ENCODE measurements at places on chromosomes 16 and 17.

DNA sequence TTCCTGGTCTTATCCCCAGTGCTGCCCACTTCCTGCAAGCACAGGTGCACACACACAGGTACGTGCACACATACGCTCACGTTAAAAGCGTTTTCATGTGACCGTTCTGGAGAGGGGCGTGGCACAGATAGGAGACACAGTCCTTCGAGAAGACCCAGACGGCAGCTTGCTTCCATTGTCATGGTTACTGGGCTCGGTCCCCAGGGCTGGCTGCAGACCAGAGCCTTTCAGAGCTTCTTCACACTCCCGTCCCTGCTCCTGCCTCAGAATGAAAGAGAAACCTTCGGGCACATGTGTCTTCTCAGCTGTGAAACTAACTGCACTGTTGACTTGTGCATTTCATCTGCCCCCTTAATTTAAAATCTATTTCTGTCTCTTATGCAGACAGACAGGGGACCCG lies 154.2 kb downstream of the PITPNC1 start:
- no peak for DNase-seq

DNA sequence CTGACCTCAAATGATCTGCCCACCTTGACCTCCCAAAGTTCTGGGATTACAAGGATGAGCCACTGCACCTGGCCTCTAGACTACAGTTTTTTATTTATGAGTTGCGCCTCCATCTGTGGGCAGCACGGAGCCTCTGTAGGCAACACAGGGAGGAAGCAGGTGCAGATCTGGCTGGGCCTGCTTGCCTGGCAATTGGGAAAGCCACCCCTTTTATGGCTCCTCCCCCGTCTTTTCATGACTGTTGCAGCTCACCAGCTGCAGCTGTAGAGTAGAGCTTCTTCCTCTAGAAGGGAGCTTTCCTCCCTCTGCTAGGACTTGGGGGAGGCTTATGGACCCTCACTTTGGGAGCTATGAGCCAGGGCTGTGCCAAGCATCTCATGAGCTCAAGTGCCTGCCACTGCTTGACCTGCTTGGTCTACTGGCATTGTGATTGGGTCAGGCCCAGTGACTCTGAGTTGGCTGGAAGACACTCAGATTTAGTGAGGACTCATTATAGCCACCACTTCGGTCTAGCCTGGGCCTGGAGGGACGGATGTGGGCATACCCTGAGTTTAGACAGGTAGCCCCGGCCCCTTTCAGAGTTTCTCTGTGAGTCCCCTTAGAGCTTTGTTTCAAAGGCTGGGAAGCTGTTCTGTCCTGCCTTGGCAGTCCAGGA lies 6.9 kb upstream of the SLC7A6 start:
- no peak for DNase-seq

DNA sequence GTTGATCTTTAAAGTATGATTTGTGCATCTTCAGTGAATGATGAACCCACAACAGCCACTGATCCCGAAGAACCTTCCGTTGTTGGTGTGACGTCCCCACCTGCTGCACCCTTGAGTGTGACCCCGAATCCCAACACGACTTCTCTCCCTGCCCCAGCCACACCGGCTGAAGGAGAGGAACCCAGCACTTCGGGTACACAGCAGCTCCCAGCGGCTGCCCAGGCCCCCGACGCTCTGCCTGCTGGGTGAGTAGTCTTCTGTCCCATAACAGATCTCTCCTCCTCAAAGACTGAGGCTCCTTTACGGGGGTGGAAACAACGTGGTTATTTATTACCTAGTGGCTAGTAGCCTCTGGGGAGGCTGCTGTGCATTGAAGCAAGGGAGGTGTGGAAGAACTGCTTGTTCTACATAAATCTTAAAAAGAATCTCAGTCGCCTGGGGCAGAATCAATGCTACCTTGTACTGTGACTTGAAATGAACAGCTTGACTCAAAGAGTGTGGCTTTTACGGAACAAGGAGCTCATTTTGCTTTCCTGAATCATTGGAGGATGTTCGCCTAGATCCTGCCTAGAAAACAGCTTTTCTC lies 63.0 kb upstream of the CLEC18A start:
- no peak for DNase-seq

DNA sequence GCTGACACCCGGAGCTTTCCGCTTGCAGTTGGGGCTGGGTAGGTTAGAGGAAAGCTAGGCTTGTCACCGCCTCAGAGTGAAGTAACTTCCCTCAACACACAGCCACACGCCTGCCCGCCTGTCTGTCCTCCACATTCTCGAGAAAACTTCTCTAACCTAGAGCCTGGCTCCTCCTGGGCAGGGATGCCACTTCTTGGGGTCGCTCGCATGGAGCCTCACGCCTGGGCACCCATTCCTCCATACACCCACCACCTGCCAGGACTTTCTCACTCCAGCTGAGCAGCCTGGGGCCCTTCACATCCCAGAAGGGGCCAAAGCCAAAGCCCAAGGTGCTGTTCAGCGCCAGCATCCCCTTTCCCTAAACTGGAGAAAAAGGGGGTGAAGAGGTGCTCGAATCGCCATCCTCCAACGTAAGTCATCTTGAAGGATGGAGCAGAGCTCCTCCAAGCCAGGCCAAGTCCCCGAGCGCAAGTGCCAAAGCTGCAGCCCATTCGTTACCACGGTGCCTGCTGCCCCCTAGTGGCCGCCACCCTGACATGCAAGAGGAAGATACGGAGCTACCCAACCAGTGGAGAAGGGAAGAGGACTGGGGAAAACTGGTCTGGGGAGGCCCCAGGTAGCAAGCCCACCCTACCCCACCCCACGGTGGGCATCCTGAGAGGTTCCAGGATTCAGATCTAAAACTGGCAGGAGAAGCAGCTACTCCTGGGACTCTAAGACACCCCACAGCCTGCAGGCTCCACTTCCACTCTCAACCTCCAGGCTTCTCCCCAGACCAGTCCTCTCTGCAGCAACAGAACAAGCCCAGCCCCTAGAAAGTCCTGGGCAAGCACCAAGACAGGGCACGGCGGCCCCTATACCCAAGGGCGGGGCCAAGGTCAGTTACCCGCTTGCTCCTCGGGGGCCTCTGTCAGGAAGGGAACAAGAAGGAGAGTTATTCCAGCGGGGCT lies 63.1 kb downstream of the MYO18A start:
- peak; percentile 63 for DNase-seq

GRCh38 chr16:85820604-85821372 lies 21.3 kb downstream of the COX4I1 start:
- no peak for DNase-seq

GRCh38 chr17:17749025-17749772 lies 67.9 kb downstream of the RAI1 start:
- DNase-seq = no peak

- no peak for DNase-seq
Measured at GRCh38 chr16:60681043-60681442, 1355.2 kb downstream of the CDH8 start.

GRCh38 chr16:73542885-73543284 lies 495.0 kb upstream of the ZFHX3 start:
- no peak for DNase-seq

DNA sequence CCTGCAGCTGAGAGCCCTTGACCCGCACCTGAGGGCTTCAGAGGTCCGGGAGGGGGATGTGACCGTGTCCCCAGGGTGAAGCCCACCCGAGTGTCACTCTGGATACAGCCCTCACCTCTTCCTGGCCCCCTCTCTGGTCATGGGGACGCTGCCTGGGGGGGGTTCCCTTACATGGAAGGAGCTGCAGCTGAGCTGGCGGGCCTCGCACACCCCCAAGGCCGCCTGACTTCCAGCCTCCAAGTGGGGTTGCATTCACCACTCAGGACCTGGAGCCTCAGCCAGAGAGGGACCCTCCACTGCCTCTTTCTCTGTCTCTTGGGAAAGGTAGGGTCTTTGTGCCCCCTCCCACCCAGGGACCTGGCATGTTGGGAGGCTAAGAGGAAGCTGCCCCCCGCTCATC lies 284.6 kb downstream of the SEC14L1 start:
- no peak for DNase-seq

DNA sequence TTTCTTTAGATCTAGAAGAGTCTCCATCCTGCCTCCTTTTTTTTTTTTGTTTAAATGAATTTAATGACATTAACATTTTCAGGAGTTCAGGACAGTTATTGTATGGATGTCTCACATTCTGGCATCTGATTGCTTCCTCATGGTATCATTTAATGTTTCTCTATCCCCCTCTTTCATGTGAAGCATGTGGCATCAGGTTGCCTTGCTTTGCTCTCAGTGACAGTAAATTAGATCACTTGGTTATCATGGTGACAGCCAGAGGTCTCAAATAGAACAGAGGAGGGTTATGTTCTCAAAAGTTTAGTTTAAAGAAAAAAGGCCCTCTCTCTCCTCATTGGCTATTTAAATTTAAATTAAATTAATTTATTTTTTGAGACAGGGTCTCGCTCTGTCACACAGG lies 74.1 kb downstream of the WWP2 start:
- no peak for DNase-seq

DNA sequence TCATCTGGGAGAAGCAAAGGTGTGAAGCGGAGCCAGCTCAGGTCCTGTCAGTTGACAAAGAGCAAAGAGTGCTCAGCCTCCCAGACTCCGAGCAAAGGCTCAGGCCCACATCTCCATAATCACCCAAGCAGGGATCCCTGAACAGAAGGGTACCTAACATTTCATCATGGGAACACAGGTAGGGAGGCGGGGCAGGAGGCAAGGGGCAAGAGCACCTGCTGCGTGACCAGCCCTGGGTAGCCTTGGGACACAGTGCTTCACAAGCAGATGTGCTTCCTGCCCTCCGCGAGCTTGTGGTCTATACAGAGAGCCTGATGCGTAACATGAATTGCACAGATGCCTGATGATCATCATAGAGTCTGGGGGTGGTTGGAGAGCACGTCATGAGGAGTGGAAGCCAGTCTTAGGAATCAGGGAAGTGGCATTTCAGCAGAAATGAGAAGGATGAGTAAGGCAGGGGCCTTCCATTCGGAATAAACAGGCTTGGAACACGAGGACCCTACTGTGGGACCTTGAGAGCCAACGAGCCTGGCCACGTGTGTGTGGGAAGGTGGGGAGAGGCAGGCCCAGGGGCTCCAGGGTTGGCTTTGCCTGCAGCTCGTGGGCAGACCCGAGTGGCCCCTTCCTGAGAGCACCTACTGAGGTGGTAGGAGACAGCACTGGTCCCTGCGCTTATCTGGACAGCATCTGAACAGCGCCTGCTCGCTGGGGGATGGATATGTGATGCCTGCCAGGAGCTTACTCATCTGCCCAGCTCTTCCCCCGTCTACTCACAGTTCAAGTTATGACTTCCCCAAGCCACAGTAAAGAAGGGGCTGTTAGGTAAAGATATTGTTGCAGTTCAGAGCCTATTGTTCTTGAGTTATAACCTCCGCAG lies 125.8 kb downstream of the CCDC182 start:
- no peak for DNase-seq

GRCh38 chr16:77496934-77497333 lies 62.1 kb upstream of the ADAMTS18 start:
- DNase-seq = no peak

DNA sequence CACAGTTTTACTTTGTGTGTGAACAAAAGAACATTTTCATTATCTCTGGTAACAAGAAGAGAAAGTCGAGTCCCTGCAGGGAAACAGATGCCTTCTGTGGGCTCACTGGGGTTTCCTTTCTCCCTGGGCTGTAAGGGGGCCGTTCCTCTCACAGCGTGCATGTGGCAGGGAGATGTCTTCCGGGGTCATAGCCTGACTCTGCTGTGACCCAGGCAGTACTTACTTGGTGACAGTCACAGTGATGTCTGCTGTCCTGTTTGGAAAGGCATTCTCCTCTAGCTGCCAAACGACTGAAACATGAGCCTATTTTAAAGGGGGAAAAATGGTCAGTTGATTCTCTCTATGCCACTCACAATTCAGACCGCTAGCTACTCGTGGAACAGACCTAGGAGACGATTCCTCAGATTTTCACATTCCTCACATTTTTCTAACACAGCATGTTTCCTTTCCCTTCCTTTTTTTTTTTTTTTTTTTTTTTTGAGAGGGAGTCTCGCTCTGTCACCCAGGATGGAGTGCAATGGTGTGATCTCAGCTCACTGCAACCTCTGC lies 7.3 kb downstream of the HASPIN start:
- DNase-seq = no peak

GRCh38 chr16:11875721-11876120 lies 24.4 kb upstream of the RSL1D1 start:
- DNase-seq = no peak

DNA sequence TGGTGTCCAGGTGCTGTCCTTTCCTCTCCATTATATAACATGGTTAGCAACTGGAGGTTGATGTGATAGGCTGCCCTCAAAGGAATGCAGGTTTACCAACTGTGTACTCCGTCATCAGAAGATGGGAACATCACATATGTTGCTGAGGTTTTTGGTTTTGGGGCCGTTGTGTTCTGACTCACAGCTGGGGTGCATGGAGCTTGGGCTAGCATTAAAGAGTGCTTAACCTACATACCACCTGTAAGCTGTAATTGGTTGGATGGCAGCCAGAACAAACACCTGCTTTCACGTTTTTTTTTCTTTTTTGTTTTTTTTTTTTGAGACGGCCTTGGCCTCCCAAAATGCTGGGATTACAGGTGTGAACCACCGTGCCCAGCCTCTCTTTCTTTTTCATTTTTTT lies 20.9 kb downstream of the TMEM11 start:
- DNase-seq = no peak

DNA sequence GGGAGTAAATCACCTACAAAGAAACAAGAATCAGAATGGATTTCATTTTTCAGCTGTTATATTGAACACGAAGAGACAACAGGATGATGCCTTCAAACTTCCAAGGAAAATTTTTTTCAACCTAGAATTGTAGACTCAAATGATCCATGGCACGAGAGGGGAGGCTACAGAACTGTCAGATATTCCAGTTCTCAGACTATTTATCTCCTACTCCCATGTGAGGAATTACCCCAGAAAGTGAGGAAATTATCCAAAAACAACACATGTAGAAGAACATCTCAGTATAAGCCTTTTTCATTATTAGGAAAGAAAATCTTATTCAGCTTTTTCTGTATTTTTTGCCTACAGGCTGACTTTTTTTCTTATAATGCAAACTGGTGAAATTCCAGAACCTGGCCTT lies 5.5 kb upstream of the ASGR2 start:
- DNase-seq = no peak

GRCh38 chr16:4556580-4556979 lies 440 bp downstream of the C16orf96 start:
- no peak for DNase-seq

GRCh38 chr16:140175-140857 lies 1.8 kb upstream of the NPRL3 start:
- no peak for DNase-seq

DNA sequence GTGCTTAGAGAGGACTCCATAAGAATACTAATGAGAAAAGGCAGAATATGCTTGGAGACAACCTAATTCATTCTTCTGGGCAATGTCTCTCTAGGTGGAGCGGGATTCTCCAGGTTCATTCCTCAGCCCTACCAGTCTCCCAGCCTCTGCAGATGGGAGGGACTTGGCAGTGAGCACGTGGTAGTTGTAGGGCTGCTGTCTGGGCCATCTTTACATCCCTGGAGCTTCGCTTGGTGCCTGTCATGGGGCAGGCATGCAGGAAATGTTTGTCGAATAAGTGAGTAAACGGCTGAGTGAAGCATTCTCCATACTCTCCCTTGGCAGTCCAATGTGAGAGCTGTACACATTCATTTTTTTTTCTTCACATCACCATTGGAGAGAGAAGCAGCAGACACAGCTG lies 387.5 kb downstream of the UTP18 start:
- no peak for DNase-seq
